ENCODE measurements at places on chromosomes 3 and 15.

- no peak for DNase-seq
These were observed 145.1 kb downstream of the MAGI1 start for GRCh38 chr3:65893631-65894030.

- DNase-seq: no peak
These were observed 18.1 kb upstream of the TMEM40 start for GRCh38 chr3:12777171-12777570.

GRCh38 chr3:7144697-7145308, 283.9 kb downstream of the GRM7 start:
- no peak for DNase-seq

DNA sequence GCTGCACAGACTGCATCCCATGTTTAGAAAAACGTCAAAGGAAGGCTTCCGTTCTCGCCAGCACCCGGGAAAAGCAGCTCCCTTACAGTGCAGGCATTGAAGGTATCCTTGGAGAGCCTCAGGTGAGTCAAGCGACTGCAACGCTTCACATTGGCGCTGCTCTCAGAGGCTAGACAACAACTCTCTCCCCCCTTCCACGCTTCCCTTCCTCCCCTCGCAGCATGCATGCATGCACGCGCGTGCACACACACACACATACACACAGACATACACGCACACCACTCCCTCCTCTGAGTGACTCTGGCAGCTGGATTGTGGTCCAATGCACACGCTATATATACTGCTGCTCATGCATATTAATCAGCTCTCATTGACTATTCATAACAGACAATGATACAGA, 191.1 kb downstream of the PDZRN3 start:
- DNase-seq: no peak

DNA sequence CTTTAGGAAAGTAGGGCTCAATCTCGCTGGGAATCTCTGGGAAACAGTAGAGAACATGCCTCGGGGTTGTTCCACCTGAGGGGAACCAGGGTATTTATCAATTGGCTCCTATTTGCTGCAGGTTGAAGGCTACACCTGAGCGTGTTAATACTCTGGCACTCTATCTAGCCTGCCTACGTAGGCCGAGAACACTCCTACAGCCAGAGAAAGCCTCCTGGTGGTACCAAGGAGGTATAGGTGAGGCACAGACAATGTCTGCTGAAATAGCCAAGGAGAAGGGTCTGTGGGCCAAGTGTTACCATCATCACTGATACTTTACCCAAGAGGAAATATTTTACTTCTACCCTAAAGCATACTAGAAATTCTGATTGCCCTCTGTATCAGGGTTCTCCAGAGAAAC, 341.0 kb upstream of the UBE2E2 start:
- DNase-seq: no peak

DNA sequence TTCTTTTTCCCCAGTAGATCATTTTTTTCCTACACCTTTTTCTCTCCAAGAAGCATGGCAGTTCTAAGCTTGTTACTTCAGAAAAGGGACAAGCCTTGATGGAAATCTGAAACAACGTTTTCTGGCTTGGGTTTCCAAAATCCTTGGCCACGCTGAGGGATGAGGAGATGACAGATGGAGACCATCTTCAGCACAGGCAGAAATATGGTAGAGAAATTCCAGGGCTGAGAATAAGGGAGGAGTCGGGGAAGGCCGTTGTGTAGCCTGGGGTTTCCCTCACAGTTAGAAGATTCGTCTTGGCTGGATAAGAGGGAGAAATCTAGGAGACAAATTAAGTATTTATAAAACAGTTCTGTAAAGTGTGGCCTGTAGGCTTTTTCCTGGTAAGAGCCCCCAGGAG, 33.9 kb upstream of the STT3B start:
- no peak for DNase-seq

DNA sequence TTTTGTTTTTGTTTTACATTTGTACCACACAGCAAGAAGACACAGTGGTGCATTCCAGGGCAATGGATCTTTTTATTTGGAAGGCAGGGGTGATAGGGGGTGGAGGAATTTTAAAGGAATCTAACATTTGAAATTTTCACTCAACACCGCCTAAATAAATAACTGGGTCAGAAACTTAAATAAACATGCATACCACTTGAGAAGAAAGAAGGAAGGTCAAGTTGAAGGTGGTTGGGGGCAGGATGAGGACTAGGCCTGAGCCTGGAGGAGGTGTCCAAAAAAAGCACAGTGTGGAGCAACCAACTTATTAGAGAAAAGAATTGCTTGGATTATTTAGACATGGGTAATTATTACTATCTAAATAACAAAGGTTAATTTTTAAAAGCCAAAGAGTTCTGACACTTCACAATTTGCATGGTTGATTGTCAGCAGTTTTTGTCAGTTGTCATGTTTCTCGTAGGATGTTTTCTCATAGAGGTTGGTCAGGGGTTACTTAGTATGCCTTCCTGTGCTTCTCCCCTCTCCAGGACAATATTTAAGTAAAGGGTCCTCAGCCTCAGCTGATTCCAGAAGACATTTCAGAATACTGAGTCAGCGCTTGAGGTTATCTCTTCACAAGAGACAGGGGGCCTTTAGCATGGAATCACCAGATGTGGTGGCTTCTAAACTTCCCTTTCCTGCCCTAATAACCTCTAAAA, 173.7 kb upstream of the SLC2A2 start:
- no peak for DNase-seq

DNA sequence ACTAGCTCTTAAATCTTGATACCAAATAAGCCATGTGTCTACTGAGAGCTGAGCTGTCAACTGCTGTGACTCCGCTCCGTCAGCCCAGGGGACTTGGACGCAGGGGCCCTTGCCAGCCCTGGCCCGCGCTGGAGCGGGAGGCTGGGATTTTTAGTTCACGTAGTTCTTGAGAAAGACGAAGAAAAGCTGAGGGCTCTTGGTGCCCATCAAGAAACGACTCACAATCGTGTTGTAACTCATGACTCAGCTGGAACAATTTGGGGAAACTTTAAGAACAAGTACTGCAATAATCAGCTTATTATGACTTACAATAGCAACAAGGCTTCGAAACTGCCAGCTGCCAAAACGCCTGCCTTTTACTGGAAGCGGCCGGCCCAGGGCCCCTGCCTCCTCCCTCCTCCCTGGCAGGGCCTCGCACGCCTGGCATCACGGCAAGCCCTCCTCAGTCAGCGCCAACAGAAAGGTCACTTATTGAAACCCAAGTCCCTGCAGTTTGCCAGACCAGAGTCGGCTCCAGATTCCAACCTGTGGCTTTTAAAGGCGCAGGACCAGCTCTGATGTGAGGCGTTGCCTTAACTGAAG, 60.3 kb downstream of the RGMA start:
- no peak for DNase-seq

- no peak for DNase-seq
These were observed 29.6 kb downstream of the MGA start for GRCh38 chr15:41689834-41690233.

GRCh38 chr15:94576889-94577533, 345.6 kb downstream of the MCTP2 start:
- no peak for DNase-seq

GRCh38 chr3:133038089-133038730, at the start of gene TMEM108:
Gene TMEM108 (plus strand): TSS chr3:133038391.
- DNase-seq: no peak

GRCh38 chr15:73156431-73157191, 104.3 kb downstream of the NEO1 start:
- no peak for DNase-seq

DNA sequence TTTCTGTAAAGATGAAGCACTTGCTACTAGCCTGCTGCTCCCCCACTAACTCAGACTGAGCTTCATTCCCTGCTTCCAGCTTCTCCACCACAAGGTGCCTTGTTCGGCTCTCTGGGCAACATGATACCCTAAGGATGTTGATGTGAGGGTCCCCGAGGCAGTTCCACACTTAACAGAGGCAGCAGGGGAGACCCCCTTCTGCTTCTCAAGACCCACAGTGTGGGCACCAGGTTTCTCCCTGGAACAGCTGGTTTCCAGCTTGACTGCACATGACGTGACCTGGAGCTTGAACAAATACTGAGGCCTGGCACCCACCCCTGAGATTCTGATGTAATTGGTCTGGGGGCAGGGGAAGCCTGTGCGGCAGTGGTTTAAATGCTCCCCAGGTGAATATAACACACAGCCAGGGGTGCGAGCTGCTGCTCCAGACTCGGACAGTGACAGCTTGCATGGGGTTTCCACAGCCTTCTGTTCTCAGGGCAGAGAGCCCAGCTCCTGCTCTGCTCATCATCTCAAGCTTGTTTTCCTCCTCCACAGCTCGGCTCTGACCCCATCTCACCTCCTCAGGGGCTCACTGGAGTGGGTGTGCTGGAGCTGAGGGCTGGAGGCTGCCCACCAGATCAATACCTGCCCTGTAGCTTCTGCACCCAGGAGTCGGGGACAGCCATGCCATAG, 95.0 kb upstream of the HACD2 start:
- DNase-seq: no peak

DNA sequence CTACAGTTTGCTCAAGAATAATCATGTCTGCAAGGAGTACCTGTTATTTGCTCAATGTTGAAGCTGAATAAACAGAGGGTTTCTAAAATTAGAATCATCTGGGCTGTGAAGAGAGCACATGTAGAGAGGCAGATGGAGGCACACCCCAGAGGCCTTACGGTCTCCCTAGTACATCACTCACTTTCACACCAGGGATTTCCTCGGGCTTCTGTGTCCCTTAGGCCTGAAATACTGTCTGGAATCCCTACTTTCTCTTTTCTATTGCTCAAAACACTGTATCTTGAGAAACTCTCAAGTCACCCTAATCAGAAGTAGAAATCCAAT, 473.7 kb upstream of the ROBO2 start:
- DNase-seq: no peak

DNA sequence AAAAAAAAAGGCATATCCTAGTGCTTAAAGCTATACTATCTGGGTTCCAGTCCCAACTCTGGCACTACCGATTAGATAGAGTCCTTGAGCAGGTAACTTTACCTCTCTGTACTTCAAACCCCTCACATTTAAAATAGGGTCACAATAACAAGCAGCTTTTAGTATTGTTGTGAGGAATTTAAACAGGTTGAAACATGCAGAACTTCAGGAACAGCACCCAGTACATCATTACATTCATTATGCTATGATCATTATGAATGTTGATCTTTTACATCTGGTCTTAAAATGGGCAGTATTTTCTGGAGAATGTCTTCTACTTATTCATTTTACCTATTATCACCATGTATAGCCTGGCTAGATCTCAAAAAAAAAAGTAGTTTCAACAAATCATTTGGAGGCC, 176.1 kb upstream of the CCDC54 start:
- DNase-seq: no peak

DNA sequence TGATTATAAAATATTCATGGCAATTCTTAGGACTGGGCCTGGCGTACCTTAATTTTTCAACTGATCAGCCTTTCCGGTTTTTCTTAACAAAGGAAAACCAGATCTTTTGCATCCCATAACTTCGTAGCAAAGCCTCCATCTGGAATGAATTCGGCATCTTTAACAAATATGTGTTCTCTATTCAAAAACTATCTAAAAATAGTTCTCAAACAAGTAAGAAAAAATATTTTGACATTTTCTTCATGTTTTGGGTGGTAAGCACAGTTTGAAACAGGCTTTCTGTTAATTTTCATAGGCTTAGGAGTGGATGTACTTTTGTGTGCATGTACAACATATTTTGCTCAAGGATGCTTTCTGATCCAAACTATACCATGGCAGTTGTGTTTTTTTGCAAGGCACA, 55.1 kb downstream of the RBMS3 start:
- no peak for DNase-seq

- DNase-seq: no peak
These were observed 95.5 kb downstream of the DPH6 start for GRCh38 chr15:35450492-35450891.

DNA sequence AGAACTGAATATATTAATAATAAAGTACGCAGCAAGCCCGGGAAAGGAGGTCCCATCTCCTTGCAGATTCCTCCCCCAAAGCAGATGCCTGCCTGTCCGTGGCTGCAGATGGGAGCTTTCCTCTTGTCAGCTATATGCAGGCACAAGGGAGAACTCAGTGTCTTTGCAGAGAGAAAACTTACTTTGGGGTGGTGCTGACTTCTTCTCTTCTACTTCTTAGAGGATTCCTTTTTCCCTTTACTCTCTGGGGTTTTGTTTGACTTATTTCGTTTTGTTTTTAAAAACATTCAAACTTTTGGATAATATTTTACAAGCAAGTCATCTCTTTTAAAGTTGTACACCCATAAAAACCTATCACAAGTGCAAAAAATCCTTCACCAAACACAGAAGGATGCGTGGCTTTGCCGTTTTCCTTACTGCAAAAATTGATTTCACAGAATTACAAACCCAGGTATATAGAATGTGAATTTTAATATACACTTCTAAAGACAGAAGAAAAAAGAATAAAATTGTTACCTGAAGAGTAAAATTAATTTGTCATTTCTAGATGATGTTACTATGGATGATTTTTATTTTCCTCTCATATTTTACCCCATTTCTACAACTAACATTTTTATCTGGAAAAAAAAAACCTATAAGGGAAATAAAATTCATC, 65.3 kb upstream of the IGF1R start:
- no peak for DNase-seq

All from T47D (cell line).